ENCODE measurements at places on chromosomes 7 and 10. TPM values are rescaled to one million over a fixed set of nuclear protein-coding genes. Genes with fewer than 3 reads are reported as not detected.

The GPR15LG gene
- polyA plus RNA-seq = 273 TPM

The MMRN2 gene
- polyA plus RNA-seq = 6.4 TPM

The PNLIPRP3 gene
- 7.9 TPM for polyA plus RNA-seq

The CCDC71L gene
- 2.9 TPM for polyA plus RNA-seq

The PIP4K2A gene
- 6.1 TPM for polyA plus RNA-seq

The TRIL gene
- polyA plus RNA-seq = 0.55 TPM

The RSPH10B2 gene
- polyA plus RNA-seq = 0.10 TPM

The MKI67 gene
- polyA plus RNA-seq = 8.7 TPM

The OPN1SW gene
- not detected for polyA plus RNA-seq

The GPER1 gene
- polyA plus RNA-seq = 0.81 TPM
